ENCODE measurements at places on chromosomes 12 and 14.

GRCh38 chr12:15130541-15130940, 90.7 kb downstream of the RERG start:
- peak; percentile 23 for DNase-seq
- H3K36me3 ChIP-seq = no peaks in the 10 kb centered on the region
- no peaks in the 10 kb centered on the region for H3K27me3 ChIP-seq
- no peak overlapping the region for H3K4me3 ChIP-seq
- H3K4me1 ChIP-seq = no peaks in the 10 kb centered on the region
- H3K27ac ChIP-seq = no peak overlapping the region

DNA sequence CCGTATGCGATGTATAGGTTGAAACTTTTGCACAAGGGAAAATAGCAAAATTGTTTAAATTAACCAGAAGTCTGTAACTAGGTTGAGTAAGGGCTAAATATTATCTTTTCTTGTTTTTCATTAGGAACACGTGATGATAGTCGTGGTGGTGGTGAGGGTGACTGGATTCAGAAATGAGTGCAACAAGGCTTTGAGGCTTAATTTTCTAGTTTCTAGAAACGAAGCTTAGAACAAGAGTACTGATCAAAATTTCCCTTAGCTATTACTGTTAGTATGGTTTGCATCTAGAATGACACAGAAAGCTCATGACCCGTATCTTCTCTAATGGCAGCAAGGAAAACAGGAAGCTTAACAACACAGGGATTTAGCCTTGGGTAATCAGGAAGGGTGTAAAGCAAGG, 7.0 kb downstream of the SLIRP start:
- H3K36me3 ChIP-seq = peaks cover 36% of the 10 kb centered on the region
- H3K27ac ChIP-seq = no peak overlapping the region
- H3K27me3 ChIP-seq = no peaks in the 10 kb centered on the region
- DNase-seq = no peak

DNA sequence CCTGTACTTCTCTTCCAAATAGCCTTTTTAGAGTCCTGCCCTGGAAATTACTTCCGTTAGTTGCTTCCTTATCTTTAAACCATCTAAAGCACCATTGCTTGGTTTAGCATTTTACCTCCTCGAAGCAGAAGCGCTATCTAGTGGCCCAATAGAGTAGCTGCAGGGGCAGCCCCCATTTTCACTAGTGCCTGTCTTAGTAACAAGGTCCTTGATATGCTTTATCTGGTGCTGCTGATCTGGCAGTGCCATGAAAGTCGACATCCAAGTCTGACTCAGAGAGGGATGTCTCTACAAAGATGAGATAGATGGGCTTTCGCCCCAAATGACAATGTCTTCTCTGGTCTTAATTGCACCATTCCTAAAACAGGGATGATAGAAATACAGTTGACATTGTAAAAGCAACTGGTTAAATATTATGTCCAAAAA, 25.0 kb upstream of the CIT start:
- no peaks in the 10 kb centered on the region for H3K27me3 ChIP-seq
- no peaks in the 10 kb centered on the region for H3K4me1 ChIP-seq
- no peak overlapping the region for H3K4me3 ChIP-seq
- H3K36me3 ChIP-seq = no peaks in the 10 kb centered on the region
- no peak overlapping the region for H3K27ac ChIP-seq

- H3K4me3 ChIP-seq = no peak overlapping the region
- no peaks in the 10 kb centered on the region for H3K36me3 ChIP-seq
- no peaks in the 10 kb centered on the region for H3K27me3 ChIP-seq
- H3K4me1 ChIP-seq = peaks cover 12% of the 10 kb centered on the region
- DNase-seq = no peak
Observed at GRCh38 chr12:52872644-52873389, 24.0 kb upstream of the KRT78 start.

DNA sequence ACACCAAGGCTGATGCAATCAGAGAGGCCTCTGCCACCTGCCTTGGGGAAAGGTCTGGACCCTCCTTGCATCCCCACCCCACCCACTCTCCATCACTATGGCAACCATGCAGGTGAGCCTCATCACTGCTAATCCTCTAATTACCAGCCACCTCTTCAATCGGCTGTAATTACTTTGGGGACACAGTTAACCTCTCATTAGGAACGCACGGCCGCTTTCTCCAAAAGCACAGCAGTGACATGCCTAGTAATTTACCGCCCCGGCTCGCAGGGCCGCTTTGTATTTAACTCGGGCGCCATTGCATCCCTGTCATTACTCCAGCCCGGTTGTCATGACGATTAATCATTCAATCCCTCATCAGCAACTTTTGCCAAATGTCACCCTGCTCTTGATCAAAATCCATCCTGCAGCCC, 36.3 kb upstream of the FAM222A start:
- no peak for DNase-seq
- H3K27ac ChIP-seq = no peak overlapping the region
- no peaks in the 10 kb centered on the region for H3K4me1 ChIP-seq
- no peaks in the 10 kb centered on the region for H3K36me3 ChIP-seq
- no peaks in the 10 kb centered on the region for H3K27me3 ChIP-seq
- H3K4me3 ChIP-seq = no peak overlapping the region

- H3K4me3 ChIP-seq = no peak overlapping the region
- H3K27me3 ChIP-seq = no peaks in the 10 kb centered on the region
Observed at GRCh38 chr12:86621957-86622356, 365.8 kb upstream of the MGAT4C start.

DNA sequence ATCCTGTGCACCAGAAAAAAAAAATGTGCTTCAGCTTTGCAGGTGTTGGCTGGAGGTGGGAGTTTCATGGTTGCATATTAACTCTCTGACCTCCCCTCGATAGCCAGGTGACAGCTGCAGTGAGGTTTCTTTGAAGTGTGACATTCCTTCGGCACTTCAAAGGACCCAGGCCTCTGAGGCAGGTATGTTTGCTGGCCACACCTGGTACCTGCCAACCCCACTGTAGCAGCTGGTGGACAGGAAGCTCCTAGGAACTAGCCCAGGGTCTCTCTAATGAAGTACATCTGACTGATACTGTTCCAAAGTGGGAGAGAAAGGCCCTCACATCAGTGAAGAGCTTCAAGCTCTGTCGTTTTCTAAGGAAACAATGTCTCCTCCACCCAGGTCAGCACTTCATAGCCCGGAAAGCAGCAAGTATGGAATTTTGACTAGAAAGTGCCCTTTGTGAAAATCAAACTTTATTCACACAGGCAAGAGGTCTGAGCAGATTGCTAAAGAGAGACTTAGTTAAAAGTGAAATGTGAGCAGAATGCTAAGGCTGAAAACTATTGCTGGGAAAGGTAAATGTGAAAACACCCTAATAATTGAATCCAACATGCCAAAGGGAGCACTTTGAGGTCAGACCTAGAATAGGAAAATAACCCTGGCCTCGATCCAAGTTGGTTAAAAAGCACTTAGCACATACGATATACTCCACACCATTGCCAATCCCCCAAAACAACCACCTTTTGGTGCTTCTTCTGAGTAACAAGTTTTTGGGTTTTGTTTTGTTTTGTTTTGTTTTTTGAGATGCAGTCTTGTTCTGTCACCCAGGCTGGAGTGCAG, 71.3 kb downstream of the PHLDA1 start:
- H3K36me3 ChIP-seq = no peaks in the 10 kb centered on the region
- DNase-seq = peak; percentile 67
- H3K4me1 ChIP-seq = no peaks in the 10 kb centered on the region
- H3K27ac ChIP-seq = no peak overlapping the region
- no peak overlapping the region for H3K4me3 ChIP-seq

DNA sequence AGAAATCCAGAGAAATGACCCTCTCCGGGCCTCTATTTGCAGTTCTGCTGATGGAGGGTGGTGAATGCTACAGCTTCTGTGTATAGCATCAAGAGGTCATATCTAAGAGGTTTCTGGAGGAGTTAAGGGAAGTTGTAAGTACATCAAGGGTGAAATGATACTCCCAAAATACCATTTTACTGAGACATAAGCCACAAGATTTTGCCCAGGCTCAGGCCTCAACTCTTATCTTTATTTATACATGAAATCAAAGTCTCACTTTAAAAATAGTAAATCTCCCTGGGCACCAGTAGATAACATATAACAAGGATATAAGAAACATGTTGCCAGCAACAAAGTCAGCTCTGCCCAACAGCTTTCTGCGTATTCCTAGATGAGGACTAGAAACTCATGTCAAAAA, 40.4 kb downstream of the NIN start:
- no peak overlapping the region for H3K27ac ChIP-seq
- H3K27me3 ChIP-seq = no peaks in the 10 kb centered on the region
- no peak overlapping the region for H3K4me3 ChIP-seq
- peaks cover 1% of the 10 kb centered on the region for H3K4me1 ChIP-seq
- no peak for DNase-seq

Measured in lung (tissue), 17 donors.